ENCODE measurements at places on chromosomes 1 and 21. TPM values are rescaled to one million over a fixed set of nuclear protein-coding genes. Genes with fewer than 3 reads are reported as not detected.

SAMSN1 gene
- total RNA-seq = not detected

CFHR2 gene
- not detected for total RNA-seq

RCSD1 gene
- total RNA-seq = 0.07 TPM

OR2L13 gene
- not detected for total RNA-seq

FALEC gene
- not detected for total RNA-seq

TBX15 gene
- total RNA-seq = not detected

CALML6 gene
- not detected for total RNA-seq

FCGR3A gene
- total RNA-seq = not detected

CR1 gene
- not detected for total RNA-seq

PCBP3 gene
- 1.1 TPM for total RNA-seq

DIP2A gene
- total RNA-seq = 9.3 TPM

SCCPDH gene
- total RNA-seq = 46.8 TPM

ANXA9 gene
- total RNA-seq = 0.92 TPM

GUCA2A gene
- not detected for total RNA-seq

MRPL55 gene
- 88.4 TPM for total RNA-seq

C1QC gene
- total RNA-seq = not detected

CYP2J2 gene
- total RNA-seq = 0.11 TPM

RAB42 gene
- 3.5 TPM for total RNA-seq

PCNX2 gene
- total RNA-seq = 9.4 TPM

LRRC38 gene
- total RNA-seq = 0.06 TPM

STIL gene
- 10.6 TPM for total RNA-seq

TEDDM1 gene
- not detected for total RNA-seq

RNF186 gene
- not detected for total RNA-seq

DHX9 gene
- 157 TPM for total RNA-seq

WDR26 gene
- total RNA-seq = 33.5 TPM

PRKCZ gene
- total RNA-seq = 9.6 TPM

FMOD gene
- total RNA-seq = not detected

TMEM183A gene
- total RNA-seq = 42.6 TPM

ERICH3 gene
- total RNA-seq = not detected

UBL4B gene
- total RNA-seq = not detected

ARID4B gene
- total RNA-seq = 12.9 TPM

NGF gene
- total RNA-seq = 1.5 TPM

CRNN gene
- total RNA-seq = not detected

FDPS gene
- total RNA-seq = 162 TPM

NBPF4 gene
- total RNA-seq = not detected

Data from A549 treated with Mapracorat at 1 μM for 4 hours (cell line).